ENCODE measurements at places on chromosomes 2 and 18.
A peak's percentile ranks its signal among the peaks of the same experiment; 100 is the strongest.

GRCh38 chr18:49894517-49895226 lies 81.3 kb upstream of the ACAA2 start:
- no peak for DNase-seq

DNA sequence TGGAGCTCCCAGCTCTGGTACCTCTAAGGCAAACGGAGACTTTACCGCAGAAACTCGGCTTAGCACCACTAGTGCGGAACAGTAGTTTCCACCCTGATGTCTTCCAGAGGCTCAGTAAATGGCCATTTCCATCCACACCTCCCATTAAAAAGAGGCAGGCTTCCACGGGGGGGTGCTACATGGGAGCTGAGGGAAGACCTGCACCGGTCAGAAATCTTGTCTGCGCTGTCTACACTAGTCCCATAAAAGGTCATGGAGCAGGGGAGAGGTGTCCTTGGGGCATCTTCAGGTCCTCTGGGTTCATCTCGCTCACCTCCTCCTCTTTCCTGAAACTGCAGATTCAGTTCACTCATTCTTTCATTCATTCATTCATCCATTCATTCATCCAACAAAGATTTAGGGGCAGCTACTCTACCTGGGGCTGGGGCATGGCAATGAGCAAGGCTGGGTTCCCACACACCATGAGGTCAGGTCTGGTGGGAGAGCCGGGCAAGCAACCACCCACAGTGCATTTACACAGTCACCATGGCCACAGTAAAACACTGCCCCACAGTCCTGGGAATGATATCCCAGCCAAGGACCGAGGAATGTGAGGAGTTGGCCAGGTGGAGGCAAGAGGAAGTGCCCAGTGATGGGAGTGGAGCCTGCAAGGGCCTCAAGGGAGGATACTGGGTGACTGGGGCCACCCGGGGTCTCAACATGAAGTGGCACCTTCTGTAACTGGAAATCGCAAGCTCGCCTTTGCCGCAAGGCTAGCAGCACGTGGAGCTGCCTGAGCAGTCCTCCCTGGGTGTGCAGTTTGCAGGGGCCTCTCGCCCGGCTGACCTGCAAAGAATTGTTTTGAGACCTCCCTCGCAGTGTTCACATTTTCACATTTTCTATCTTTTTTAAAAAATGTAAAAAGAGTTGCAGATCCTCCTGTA lies 180.2 kb upstream of the RAB6C start:
- no peak for DNase-seq

DNA sequence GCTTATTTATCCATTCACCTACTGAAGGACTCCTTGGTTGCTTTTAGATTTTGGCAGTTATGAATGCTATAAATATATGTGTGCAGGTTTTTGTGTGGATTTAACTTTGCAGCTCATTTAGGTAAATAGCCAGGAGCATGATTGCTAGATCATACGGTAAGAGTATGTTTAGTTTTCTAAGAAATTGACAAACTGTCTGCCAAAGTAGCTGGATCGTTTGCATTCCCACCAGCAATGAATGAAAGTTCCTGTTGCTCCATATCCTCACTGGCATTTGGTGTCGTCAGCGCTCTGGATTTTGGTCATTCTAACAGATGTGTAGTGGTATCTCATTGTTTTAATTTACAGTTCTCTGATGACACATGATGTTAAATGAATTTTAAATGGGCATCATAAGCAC lies 8.7 kb upstream of the DIPK1C start:
- DNase-seq = no peak

- no peak for DNase-seq
Measured at GRCh38 chr2:88601286-88601685, 26.0 kb downstream of the EIF2AK3 start.

GRCh38 chr2:107645586-107645985 lies 181.1 kb upstream of the RGPD4 start:
- DNase-seq = no peak

GRCh38 chr2:14975381-14975780 lies 342.9 kb downstream of the LRATD1 start:
- peak; percentile 50 for DNase-seq

DNA sequence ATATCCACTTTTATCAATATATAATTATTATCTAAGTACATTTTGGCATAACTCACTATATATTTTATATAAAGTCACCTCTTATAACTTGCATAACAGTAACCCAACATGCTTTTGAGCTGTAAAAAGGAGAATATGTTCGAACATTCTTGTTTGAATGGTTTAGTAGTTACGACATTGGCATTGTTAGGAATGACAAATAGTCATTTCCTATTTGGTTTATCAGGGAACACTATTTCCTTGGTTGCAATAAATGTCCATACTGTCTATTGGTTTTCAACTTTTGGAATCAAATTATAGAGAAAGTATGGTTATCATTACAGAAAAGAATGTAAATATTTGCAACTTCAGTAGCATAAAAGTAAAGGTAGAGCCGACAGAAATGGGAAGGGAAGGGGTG lies 124.1 kb downstream of the PARD3B start:
- DNase-seq = no peak

DNA sequence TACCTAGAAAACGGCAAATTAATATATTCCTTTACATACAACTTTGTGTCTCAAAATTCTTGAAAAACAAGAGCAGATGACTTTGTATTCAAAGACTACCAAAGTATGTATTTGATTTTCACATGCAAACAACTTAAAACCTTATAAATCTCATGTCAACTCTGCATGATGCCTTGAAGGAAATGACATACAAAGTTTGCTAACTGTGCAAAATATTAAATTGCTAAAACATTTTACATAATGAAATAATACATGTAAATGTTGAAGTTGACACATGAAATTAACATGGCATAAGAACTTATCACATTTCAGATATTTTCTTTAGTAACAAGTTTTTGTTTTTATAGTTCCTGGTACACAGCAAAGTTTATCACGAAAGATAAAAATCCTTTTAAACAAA lies 20.8 kb upstream of the C2orf42 start:
- DNase-seq = no peak

- DNase-seq = peak; percentile 54
Measured at GRCh38 chr2:201977651-201978050, 56.0 kb upstream of the FZD7 start.

DNA sequence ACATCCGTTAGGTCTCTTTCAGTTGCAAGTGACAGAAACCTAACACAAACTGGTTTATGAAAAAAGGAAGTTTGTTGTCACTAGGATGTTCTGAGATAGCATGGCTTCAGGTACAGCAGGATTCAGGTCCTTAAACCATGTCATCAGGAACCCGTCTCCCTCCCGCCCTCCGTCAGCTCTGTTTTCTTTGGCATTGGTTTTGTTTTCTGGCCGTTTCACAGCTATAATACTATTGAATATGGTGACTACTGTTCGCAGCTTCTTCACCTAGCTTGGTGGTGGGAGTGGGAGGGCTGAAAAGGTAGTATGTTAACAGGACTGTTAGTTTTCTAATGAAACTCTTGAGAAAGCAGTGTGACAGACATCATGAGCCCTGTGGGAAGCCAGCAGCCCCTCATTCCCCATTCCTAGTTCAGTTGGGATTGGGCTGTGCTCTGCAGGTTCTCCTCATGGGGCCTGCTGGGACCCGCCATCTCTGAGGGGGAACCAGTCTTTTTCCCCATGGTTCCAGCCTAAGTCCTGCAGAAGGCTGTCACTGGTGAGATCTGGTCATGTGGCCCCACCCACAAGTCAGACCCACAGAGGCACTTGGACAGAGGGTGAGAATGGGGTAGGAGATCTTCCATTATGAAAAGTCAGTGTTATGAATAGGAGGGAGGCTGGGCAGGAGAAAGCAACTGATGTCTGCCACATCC lies 12.1 kb downstream of the PTMA start:
- DNase-seq = no peak

- peak; percentile 22 for DNase-seq
Measured at GRCh38 chr2:3493615-3494007, 25.7 kb downstream of the ADI1 start.

DNA sequence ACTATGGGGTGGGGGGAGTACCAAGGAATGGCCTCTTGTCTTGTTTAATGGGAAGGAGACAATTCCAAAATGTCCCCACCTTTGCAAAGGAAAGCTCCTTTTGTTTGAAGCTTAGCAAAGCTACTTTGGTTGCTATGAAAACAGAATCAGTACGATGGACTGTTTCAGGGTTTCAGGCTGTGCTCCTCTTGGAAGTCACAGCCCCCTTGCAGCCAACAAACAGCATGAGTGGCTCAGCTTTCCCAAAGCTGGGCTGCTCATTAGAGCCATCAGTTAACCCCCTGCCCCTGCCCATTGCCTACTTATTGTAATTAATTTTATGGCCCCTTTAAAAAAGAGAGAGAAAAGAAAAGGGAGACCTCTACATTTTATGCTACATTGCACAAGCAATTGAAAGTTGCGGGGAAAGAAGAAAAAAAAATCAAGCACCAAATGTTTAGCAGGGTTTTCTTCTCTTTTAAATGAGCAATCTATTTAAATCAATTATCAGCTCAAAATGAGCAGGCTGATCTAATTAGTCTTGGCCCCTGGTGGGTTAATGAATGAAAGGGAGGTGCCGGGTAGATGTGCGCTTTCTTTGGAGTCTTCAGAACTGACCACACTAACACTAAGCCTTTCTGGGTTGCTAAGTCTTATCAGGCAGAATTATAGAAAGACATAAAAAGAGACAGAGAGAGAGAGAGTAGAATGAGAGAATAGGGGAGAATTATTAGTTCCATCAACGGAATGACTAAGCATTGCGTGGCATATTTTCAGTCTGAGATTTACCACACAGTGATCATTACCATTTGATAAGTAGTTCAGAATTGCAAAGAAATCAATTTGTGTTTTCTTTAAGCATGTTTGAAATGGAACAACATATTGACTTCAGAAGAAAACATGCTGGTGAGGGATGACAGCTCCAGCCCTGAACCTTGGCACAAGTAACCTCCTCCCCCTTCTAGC lies 284.9 kb downstream of the INSIG2 start:
- no peak for DNase-seq

DNA sequence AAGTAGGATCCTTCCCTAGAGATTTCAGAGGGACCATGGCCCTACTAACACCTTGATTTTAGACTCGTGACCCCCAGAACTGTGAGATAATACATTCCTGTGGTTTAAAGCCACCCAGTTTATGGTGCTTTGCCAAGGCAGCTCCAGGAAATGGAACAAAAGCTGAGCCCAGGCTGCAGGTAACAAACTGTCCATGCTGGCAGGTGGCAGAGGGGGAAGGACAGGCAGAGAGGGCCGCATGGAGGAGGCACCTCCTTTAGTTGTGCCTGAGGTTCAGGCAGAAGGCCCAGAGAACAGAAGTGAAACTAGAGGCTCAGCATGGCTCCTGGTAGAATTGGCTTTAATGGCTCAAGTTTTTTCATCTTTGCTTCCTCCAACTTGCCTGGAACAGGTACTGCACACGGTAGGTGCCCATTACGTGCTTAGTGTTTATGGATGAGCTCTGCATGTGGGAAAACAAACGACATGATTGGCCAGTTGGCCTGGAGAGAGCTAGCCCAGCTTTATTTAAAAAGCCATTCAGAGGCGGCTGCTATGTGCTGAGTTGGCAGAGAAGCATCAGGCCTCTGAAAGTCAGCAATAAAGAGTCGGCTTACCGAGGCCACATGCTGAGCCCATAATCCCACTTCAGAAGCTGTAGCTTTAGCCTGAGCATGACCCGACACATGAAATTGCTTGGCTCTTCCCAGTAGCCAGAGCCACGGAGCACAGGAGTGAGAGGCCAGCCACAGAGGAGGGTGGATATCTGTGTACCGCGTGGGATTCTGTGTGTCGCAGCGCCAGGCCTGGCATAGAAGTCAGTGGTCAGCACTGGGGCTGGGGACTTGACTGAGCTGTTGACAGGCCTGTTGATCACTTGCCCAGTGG lies 36.5 kb downstream of the HS1BP3 start:
- no peak for DNase-seq

- no peak for DNase-seq
Measured at GRCh38 chr18:23730857-23731256, 41.6 kb downstream of the LAMA3 start.

GRCh38 chr18:72376256-72376655 lies 167.9 kb downstream of the CBLN2 start:
- DNase-seq = peak; percentile 15

DNA sequence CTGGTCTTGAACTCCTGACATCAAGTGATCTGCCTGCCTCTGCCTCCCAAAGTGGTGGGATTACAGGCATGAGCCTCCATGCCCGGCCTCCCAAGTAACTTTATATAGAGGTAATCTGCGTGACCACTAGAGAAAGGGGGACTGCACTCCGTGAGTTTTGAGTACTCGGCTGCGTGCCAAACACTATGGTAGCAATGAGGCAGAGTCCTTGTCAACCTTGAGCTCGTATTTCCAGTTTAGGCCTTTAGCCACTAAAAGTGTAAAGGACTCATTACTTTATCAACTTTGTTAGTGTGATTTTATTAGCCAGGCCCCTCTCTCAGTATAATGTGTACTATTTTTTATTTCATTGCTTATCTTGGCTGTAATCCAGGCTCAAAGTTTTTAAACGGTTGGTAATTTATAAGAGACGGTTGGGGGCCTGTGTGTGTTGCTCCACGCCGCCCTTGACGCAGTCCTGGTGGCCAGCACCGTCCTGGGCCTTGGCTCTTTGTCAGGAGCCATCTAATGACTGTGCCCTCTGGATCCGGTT lies 56.2 kb downstream of the ZCCHC2 start:
- DNase-seq = no peak

DNA sequence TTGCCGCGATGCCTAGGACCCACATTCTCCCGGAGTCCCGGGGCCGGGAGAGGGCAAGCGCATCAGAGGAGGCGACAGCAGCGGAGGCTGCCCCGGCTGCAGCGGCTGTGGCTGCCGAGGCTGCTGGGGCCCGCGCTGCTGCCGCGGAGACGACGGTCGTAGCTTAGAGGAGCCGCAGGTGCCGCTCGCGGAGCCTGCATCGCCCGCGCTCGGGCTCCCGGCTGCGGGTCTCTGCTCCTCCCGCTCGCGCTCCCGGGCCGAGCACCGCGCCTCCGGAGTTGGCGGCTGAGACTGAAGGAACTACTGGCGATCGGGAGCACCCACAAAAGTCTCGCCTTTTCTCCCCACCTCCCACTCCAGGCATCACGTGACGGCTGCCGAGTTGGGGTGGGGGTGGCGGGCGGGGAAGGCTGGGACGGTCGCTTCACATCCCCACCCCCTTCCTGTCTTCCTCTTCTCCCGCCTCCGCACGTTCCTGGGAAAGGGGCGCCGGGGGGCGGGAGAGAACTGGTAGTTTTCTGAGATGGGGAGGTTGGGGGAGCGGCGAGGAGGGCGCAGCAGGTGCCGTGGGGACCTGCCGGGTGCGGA lies at the start of gene LYPD1:
LYPD1 (minus strand) TSS at position 298 of the 588 bp plus-strand sequence; CDS start at position 25, 273 bp downstream.
- peak; percentile 25 for DNase-seq

- no peak for DNase-seq
Measured at GRCh38 chr2:207925601-207926000, 99.7 kb downstream of the PLEKHM3 start.

DNA sequence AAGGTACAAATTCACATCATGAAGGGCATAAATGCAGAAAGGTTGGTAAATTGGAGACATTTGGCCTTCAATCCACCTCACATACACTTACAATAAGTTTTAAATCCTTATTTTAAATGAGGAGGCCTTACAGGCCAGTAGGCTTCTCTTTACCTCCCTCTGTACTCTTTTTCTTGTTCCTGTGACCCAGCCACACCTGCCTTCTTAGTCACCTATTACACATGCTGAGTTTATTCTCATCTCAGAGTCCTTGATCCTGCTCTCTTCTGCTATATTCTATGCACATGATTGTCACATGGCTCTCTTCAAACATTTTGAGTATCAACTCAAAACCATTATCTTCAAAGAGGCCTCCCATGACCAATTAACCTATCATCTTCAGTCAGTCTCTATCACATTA lies 491.5 kb downstream of the SATB2 start:
- peak; percentile 55 for DNase-seq

GRCh38 chr2:233117811-233118647 lies 57.9 kb downstream of the INPP5D start:
- DNase-seq = no peak
